Stromal cell of bone marrow (primary cell): ENCODE measurements at places on chromosomes 1 and 21.

GRCh38 chr1:116577759-116578314 is 7.0 kb upstream of the CD58 start:
- DNase-seq, result no peak

DNA sequence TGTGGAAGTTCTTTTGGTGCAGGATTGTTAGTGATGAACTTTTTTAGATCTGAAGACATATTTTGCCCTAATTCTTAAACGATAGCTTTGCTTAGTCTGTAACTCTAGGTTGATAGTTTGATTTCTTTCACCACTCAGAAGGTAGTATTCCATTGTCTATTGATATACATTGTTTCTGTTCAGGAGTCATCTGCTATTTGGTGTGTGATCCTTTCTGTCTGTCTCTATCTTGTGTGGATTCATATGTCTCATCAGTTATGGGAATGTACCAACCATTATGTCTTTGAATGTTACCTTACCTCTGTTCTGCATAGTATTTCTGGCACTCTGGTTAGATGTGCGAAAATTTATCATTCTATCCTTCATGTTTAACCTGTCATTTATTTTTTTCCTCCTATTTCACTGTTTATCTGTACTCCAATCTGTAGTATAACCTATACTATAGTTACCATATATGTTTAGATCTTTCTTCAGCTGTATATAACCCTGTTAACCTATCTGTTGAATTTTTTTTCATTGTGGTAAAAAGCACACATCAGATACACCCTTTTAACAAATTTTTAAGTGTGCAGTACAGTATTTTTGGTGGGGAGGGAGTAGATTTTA is 5.7 kb downstream of the MARK1 start:
- DNase-seq, result no peak

- no peak for DNase-seq
These were observed 11.2 kb upstream of the RCSD1 start for GRCh38 chr1:167618789-167619188.

- DNase-seq, result no peak
These were observed 28.1 kb downstream of the TSHB start for GRCh38 chr1:115057661-115058254.

DNA sequence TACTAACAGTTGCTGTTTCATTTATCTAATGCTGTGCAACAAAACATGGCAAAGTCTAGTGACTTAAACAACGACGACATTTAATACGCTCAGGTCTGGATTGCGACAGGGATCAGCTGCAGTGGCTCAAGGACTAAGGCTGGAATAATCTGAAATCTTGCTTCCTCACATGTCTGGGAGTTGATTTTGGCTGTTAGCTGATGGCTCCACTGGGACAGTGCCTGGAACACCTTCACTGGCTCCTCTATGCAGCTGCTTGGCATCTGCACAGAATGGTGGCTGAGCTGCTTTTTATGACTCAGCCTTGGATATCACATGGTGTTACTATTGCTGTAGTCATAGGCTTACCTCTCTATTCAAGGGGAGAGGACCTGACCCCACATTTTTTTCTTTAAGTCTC is 24.0 kb upstream of the BTG3 start:
- DNase-seq, result no peak

DNA sequence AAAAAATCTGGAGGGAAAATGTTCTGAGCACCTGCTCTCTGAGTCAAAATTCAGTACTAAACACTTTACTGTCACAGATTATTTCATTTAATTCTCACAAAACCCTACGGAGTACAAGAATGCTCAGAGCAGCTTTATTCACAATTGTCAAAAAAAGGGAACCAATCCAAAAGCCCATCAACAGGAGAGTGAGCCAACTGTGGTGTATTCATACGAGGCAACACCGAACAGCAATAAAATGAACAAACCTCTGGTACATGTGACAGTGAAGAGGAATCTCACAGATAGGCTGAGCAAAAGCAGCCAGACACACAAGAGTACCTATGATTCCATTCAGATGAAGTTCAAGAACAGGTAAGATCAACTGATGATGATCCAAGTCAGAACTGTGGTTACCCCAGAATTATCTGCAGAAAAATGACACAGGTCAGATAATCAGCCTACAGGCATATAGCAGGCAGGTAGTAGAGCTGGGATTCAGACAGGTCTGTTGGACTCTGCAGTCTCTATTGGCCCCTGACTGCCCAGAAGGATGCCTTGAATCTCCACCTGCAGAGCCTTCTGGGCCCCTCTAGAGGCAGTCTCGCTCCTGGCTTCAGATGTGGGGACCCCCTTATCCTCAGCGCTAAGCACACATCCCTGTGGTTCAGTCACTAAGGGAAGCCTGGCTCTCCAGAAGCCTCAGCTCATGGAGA is 19.2 kb downstream of the SLC9A1 start:
- DNase-seq, result no peak

- DNase-seq, result no peak
These were observed 44.8 kb downstream of the CHD1L start for GRCh38 chr1:147287133-147287865.

DNA sequence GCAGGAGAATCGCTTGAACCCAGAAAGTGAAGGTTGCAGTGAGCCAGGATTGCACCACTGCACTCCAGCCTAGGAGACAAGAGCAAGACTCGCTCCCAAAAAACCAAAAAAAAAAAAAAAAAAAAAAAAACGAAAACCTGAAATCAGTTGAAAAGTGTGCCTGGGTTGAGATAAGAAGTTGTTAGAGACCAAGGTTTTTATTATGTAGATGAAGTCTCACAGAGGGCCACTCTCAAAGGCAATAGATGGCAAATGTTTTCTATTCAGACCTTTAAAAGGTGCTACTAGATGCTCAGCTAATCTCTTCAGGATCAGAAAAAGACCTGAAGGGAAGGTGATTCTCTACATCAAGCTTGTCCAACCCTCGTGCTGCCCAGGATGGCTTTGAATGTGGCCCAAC is 17.6 kb downstream of the CAPN2 start:
- no peak for DNase-seq

GRCh38 chr1:220717800-220718640 is 27.9 kb downstream of the C1orf115 start:
- DNase-seq, result no peak

- no peak for DNase-seq
These were observed 166.5 kb upstream of the PLD5 start for GRCh38 chr1:242690849-242691609.

DNA sequence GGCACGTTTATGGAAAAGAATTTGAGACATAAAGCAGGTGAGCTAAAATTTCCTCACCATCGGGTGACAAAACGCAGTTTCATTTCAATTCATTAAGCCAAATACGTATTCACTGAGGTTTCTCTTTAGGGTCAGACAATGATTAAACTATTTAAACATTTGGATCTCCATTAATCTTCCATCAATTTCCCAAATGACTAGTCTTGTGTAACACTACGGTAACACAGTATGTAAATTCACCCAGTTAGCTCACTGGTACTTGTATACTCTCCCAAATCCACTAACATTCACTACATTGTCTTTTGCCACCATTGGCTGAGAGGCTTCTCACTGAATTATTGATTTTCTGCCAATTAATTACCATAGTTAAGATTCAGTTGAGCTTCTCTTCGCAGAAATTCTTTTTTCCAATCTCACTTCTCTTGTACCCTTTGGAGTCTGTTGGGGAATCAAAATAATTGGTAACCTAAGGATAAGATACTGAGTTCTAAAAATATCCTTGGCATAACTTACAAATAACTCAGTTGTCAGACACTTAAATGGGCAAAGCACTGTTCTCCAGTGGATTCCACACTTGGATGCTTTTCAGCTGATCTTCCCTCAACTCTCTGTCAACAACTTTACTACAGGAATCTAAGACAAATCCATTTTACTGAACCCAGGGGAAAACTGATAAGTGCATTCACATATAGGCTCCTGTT is 40.7 kb downstream of the SIPA1L2 start:
- DNase-seq, result no peak

DNA sequence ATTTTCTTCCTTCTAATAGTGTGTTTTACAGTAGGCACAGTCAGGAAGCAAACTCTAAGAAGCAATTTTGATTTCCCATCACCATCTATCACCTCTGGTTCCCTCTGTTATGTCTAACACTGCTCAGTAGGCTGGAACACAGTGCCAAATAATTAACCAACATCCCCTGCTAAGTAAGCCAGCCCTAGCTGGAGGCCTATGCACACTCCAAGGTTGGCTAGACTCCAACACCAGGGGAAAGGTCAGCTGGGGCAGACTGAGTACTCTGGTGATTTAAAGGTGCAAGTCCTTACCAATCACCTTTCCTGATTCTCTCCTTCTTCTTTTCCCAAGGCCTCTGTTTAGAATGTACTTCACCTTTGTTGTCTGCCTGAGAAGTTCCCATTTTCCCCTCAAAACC is 46.5 kb upstream of the BEND5 start:
- DNase-seq, result no peak

GRCh38 chr1:37353871-37354270 is 120.5 kb upstream of the ZC3H12A start:
- DNase-seq, result no peak

GRCh38 chr1:1219341-1219740 is 5.4 kb upstream of the TNFRSF4 start:
- no peak for DNase-seq

DNA sequence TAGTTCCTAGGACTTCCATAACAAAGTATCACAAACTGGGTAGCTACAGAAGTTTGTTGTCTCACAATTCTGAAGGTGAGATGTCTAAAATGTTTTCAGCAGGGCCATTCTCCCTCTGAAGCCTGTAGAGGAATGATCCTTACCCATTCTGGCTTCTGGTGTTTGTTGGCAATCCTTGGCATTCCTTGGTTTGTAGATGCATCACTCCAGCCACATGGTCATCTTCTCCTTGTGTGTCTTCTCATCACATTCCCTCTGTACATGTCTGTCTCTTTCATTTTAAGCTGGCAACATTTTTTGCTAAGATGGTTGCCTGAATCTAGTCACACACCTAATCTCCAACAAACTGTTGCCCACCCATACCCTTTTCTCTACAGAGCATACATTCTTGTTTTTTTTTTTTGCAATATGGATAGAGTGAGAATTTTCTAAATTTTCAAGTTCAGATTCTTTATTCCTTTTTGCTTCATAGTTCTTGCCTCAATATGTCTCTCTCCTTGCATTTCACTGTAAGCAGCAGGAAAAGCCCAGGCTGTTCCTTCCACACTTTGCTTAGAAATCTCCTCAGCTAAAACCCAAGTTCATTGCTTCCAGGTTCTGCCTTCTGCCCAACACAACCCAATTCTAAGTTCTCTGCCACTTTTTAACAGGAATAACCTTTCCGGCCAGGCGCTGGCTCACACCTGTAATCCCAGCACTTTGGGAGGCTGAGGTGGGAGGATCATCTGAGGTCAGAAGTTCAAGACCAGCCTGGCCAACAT is 18.3 kb downstream of the ZBED6 start:
- no peak for DNase-seq

GRCh38 chr1:88013485-88013884 is 670.6 kb upstream of the PKN2 start:
- DNase-seq, result no peak

GRCh38 chr21:46634966-46635323 is 529 bp upstream of the PRMT2 start:
- DNase-seq, result peak; percentile 82

DNA sequence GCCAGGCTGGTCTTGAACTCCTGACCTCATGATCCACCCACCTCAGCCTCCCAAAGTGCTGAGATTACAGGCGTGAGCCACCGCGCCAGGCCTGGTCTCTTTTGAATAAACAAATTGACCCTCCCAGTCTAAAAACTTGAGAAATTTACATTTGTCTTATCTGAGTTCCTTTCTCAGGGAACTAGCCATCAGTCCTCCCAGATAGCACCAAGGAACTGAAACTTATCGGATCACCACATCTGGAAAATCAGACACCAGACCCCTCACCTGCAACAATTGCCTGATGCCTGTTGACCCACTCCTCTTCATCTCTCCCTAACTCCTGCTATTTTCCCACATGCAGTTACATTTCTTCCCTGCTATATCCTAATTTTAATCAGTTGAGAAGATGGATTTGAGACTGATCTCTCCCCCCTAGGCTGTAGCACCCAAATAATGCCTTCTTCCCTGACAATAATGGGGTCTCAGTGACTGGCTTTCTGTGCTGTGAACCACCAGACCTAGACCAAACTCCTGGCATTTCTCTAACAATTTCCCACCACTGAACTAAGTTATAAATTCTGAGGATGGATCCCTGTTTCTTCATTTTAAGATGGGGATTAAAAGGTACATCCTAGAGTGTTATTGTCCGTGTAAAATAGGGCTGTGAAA is 951 bp upstream of the CBR1 start:
- DNase-seq, result no peak

DNA sequence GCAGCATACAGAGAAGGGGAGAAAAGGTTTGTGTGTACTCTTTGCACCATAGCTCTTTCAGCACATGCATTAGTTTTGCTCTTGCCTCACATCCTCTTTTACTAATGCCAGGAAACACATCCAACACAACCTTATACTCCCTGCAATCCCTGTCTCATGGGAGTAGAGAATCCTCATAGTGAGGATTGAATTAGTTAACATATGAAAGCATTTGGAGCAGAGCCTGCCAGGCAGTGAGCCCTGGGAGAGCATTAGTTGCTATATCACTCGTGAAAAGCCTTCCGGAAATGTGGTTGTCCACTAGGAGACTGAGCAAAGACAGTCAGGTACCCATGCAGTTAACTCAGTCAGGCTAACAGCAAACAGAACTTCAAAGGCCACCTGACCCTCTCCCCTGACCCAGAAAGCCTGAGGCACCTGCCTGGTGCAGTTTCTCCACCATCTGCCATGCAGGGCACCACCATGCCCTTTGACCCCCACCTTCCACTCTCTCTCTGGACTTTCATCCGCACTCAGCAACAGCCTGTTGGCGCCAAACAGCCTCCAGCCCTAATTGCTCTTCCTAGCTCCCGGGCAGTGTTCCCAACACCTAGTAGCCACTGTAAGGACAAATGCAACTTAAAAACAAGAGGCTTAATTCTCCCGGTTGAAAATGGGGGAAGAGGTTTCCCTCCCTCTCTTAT is 14.9 kb upstream of the AGT start:
- no peak for DNase-seq

- DNase-seq, result peak; percentile 99
These were observed 154.2 kb downstream of the EIF4G3 start for GRCh38 chr1:21022279-21023040.

DNA sequence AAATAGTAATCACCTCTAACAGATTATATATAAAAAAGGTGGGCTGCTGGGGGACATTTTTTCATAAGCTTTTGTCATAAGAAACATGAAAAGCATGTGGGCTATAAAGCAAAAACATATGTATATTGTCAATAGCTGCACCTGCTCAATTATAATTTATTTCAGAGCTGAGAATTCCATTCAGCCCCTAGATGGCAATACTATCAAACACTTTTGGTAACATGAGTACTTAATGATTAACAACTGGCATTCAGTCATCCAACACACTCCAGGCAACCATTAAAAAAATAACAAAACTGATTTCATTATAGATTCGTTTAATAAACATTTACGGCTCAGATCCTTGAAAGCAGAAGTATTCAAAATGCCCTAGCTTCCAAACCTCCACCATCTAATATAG is 115.1 kb downstream of the KCTD3 start:
- DNase-seq, result no peak

GRCh38 chr21:40595806-40596205 is 251.2 kb downstream of the DSCAM start:
- DNase-seq, result no peak

DNA sequence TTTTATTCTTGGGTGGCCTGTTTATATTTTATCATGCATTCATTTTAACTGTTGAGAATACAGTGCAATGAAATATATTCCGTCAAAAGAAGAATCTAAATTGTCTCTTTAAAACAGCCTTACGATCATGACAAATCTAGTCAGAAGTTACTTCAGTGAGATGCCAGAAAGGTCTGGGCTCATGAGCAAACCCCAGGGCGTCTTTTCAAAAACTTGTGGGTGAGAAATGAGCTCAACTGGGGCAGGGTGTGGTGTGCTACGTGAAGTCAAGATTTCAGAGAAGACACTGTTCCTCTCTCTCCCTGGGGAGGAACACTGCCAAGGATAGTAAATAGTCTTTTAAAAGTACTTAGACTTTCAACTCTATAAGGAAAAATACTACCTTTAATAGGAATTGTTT is 13.4 kb upstream of the UAP1 start:
- DNase-seq, result peak; percentile 76
